ENCODE measurements at places on chromosomes 12 and 14.

GRCh38 chr14:64702493-64703394 is 1.5 kb upstream of the PLEKHG3 start:
- DNase-seq = peak; percentile 62

GRCh38 chr14:20434701-20435581 is 1.0 kb downstream of the KLHL33 start:
- DNase-seq = no peak

DNA sequence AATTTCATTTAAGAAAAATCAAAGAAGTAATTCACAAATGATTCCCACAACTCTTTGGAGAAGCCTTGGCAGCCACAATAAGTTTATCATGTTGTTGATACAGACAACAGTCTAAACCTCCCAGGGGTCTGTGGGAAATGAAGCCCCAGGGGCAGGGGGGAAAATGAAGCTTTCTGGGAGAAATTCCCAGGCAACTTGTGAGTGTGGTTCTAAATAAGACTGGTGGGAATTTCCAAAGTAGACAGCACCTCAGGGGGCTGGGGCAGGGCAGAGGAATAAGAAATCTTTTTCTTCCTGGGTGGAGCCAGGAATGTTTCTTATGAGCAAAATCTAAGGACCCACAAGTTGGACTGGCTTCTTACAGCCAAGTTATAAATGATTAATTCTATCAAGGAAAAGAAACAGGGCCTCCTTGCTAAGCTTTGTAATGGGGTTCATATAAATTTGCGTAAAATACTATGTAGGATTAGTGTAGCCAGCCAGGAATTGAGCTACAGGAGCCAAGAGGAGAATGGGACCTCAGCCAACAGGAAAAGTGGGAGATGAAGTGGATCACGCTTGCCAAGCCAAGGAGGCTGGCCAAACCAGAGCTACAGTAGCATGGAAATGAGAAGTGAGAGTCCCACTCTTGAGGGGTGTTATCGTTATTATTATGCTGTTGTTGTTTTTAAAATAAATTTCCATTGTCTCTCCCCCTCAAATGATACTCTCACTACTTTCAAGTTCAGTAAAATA is 182.9 kb upstream of the FAR2 start:
- DNase-seq = no peak

DNA sequence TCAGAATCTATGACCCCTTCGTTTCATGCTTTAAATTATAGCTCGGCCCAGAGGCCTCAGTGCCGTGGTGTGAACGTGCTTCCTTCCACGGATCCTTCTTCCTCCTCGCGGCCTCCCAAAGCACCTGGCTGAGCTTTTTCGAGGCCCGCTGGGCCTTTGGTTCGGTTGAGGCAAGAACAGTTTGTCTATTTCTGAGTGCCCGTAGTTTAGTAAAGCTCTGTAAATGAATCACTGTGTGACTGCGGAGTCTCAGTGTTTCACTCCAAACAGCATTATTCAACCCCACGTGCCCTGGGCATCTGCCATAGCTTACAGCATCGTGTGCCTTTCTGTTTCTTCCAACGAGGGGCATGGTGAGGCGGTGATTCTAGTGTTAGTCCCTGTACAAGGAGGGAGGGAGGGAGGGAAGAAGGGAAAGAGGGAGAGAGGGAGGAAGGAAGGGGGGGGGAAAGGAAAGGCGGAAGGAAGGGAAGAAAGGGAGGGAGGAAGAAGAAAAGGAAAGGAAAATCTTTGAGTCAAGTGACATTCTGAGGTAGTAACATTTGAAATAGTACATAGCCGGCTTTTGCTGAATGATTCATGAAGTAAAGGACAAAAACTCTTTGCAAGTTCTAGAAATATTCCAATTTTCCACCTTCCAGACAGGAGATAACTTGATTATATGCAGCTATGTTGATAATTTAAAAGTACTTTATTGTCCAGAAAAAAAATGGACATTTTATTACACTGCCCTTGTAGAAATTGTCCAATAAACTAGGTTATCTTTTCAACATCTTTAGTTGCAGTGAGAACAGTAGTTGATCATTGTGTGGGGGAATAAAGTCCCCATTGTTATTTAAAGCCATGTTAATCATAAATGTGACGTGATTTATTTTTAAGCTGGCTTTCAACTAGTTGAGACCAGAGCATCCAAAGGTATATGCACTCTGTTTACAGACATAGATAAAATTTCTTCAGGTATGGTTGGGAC is 1.2 kb upstream of the TRIM9 start:
- no peak for DNase-seq

DNA sequence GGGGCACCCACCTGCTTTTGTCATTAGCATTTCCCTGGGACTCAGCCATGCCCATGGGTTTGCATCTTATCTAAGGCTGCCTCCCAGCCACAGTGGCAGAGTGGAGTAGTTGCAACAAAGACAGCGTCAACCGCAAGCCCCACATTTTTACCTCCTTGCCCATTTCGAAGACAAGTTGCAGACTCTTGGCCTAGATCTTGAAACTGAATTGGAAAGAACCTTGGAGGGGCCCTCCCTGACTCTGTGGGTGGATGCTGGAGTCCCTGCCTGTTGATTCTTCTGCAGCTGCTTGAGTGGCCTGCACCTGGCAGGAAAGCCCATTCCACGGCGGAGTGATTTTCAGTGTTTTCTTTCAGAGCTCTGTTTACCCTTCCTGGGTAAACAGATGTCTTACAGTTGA is 309.0 kb downstream of the VRK1 start:
- DNase-seq = no peak

GRCh38 chr14:100081997-100082625 is 16.9 kb downstream of the EVL start:
- no peak for DNase-seq

GRCh38 chr14:95290021-95290420 is 29.7 kb downstream of the CLMN start:
- no peak for DNase-seq

- DNase-seq = peak; percentile 96
These were observed 120.6 kb downstream of the TGFB3 start for GRCh38 chr14:75861161-75861621.

DNA sequence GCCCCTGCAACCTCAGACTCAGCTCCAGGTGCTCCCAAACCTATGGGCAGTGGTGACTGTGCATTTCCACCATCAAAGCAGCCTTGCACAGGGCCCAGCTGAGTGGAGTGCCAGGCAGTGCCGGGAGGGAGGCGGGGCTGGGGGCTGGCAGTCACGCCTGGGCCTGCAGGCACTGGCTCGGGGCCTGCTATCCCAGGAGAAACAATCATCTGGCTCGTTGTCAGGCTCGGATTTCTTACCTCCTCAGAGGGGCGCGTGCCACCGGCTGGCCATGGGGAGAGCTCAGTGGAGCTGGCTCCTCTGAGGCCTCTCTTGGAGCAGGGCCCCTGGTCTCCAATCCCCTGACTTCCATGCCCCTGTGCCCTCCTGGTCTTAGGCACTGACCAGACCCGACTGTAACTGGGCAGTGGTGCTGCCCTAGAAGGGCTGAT is 20.2 kb upstream of the PPP1R13B start:
- DNase-seq = no peak

- DNase-seq = no peak
These were observed 86.5 kb upstream of the CRY1 start for GRCh38 chr12:107179871-107180270.

- peak; percentile 50 for DNase-seq
These were observed 7.6 kb upstream of the BRMS1L start for GRCh38 chr14:35818346-35819115.

GRCh38 chr12:50597200-50598195 is 92.7 kb downstream of the DIP2B start:
- no peak for DNase-seq

- no peak for DNase-seq
These were observed 14.1 kb upstream of the KRAS start for GRCh38 chr12:25264862-25265261.

DNA sequence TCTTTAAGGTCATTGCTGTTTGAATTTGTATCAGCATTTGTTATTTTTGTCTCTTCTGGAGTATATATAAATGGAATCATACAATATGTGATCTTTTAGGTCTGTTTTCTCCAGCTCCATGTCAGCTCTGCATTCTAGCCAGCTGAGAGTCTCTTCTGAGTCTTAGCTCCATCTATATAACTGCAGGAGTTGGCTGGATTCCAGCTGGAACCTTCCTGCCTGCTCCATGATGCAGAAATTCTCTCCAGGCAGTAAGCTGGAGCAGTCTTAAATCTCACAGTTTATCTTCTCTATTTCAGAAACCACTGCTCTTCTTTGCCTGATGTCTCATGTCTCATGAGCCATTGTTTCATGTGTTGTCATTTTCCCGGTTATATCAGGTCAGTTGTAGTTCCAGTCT is 827.6 kb downstream of the NRXN3 start:
- DNase-seq = peak; percentile 95

- no peak for DNase-seq
These were observed 15.7 kb downstream of the HAL start for GRCh38 chr12:95980437-95980836.

GRCh38 chr14:54771411-54772027 is 131.1 kb downstream of the GCH1 start:
- no peak for DNase-seq

DNA sequence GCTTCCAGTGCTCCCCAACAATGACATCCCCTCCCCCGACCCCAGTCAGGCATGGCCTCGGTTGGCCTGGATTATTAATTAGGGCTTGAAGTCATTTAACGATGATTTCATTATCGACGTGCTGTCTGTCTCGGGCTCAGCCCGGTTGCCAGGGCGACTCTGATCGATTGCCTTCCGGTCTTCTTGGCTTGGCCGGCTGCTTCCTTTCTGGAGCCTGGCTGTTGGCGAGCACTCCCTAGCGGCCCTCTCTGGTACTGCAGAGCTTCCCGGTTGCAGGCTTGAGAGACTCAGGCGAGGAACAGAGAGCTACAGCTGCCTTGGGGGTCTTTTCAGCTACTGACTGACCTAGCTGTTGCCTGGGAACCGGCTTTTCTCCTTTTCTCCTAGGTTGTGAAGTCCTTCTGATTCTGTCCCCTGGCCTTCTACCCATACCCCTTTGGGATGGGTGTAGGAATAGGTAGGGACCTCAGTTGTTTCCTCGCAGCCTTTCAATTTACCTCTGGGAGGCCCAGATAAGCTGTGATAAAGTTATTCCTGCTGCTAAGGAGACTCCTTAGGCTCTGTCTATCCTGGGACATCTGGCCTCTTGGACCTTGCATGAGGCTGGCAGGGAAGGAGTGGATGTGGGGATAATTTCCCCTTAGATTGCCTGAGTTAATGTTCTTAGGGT is 5.5 kb upstream of the CISTR start:
- DNase-seq = peak; percentile 66

DNA sequence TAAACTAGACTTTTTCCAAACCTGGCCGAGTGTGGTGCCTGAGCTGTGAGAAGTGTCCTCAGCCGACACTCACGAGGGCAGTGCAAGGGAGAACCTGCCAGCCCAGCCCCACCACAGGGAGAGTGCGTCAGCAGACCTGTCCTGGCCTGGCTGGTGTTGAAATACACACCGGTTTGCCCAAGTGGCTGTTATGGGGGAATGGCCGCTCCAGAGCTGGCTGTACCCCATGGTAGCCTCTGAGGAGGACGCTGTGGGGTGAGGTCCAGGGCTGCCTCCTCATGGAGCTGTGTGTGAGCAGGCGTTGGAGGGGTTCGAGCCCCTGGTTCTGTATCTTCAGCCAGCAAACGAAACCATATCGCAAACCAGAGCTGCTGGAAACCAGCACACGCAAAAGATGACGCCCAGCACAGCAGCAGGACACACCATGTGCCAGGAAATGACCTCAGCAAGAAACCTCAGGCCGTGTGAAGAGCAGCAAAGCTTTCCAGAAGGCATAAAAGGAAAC is 9.4 kb downstream of the ANKRD9 start:
- peak; percentile 38 for DNase-seq

Data from umbilical cord (tissue), 2 donors.